ENCODE measurements at places on chromosomes 1 and 21.

DNA sequence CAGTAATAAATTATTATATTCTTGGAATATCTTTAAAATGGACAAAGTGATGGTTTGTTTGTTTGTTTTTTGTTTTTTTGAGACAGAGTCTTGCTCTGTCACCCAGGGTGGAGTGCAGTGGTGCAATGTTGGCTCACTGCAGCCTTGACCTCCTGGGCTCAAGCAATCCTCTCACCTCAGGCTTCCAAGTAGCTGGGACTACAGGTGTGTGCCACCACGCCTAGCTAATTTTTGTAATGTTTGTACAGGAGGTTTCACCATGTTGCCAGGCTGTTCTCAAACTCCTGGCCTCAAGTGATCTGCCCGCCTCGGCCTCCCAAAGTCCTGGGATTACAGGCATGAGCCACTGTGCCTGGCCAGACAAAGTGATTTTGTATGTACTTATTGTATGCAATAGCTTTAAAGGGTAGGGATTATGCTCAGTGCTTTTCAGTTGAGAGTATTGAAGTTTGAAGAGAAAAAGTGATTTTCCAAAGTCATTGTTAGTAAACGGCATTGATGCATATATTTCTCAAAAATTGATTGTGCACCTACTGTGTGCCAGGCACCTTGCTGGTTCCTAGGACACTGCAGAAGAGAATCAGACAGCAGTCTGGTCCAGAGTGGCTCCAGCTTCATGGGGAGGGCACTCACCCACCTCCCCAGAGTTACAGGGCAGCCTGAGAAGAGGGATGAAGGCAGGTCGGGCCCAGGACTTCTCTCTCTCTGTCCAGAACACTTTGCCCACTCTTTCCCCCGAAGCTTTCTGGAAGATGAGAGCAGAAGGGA, 34.2 kb upstream of the TTC22 start:
- DNase-seq = no peak

GRCh38 chr1:3290915-3291314, 163.6 kb upstream of the ARHGEF16 start:
- no peak for DNase-seq

- DNase-seq = no peak
These were observed 10.4 kb downstream of the NUAK2 start for GRCh38 chr1:205310976-205311704.

DNA sequence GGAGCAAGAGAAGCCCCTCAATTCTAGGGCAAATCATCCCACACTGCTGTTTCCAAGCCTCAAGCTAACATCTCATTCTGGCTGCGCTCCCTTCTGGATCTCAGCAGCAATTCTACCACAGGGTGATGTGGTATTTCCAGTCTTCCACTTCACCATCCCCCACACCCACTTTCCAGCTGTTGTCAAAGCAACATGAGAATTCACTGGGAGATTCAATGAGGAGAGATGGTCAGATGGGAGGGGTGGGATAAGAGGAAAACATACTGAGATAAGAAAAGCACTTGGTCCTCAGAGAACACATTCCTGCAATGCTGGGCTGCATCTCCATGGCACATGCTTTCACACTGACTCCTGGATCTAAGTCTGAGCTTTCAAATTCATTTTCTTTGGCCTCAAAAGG, 47.3 kb upstream of the LRRC52 start:
- no peak for DNase-seq

GRCh38 chr1:39926820-39927219, 25.1 kb upstream of the MYCL start:
- no peak for DNase-seq

- DNase-seq = no peak
These were observed 3.5 kb upstream of the S100A8 start for GRCh38 chr1:153394391-153394790.

DNA sequence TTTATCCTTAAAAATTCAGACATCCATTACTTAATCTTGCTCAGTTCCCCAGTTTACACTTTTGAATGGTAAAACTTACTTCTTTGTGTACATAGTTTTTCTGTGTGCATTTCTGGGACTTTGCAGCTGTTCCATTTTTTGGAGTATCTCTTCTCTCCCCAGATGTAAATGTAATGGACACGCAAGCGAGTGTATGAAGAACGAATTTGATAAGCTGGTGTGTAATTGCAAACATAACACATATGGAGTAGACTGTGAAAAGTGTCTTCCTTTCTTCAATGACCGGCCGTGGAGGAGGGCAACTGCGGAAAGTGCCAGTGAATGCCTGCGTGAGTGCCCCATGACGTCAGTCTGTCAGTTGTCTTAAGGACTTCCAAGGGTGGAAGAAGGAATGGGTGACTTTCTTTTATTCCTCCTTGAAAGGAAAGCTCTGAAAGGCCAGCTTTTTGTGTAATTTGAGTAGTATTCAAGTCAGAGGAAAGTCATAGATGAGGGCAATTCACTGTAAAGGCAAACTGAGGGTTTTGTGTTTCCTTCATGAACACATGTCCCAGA, 75.7 kb upstream of the LAMC2 start:
- DNase-seq = no peak

DNA sequence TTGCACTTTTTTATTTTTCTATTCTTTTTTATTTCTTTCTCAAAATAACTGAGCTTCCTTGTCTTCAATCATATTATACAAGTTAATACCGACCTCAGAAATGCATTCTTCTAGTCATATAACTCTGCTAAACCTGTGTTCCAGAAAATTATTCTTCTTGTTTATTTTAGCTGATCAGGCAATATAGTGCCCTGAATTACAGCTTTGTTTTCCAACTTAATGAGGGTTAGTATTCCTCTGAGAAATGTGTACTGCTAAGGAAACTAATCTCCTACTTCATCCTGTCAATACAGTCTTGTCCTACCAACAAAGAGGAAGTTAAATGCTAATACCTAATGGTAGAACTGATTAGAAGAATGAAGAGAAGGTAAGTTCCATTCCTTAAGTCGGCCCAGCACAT, 13.0 kb downstream of the BRINP3 start:
- DNase-seq = no peak

- no peak for DNase-seq
These were observed 15.5 kb upstream of the CELA3B start for GRCh38 chr1:21961337-21961736.

- no peak for DNase-seq
These were observed 195.2 kb downstream of the TOMM20 start for GRCh38 chr1:234933475-234933874.

DNA sequence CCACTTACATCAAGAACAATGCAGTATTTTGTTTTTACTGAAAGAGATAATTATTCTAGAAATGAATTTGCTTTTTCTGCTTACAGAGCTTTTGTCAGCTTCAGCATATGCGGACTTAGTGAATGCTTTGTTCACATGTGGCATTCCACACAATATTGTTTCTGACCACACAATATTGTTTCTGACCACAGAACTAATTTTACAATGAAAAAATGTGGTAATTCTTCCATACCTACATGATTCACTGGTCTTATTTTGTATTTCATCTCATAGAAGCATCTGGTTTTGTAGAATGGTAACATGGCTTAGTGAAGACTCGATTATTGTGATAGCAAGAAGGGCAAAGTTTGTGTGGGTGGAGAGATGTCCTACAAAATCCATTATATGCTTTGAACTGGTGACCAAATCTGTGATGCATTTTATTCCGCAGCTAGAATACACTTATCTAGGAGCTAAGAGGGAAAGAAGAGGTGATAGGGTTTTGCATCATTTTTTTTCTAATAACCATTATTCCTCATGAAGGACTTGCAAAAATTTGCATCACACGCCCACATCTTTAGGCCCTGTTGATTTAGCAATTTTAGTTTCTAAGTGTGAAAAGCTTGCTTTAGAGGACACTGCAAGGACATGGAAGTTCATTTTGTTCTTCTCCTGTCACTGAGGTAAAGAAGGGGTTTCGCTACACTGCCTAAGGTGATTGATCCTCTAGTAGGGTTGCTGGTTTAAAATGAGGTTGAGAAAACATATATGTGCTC, 75.3 kb downstream of the HLX start:
- DNase-seq = no peak

DNA sequence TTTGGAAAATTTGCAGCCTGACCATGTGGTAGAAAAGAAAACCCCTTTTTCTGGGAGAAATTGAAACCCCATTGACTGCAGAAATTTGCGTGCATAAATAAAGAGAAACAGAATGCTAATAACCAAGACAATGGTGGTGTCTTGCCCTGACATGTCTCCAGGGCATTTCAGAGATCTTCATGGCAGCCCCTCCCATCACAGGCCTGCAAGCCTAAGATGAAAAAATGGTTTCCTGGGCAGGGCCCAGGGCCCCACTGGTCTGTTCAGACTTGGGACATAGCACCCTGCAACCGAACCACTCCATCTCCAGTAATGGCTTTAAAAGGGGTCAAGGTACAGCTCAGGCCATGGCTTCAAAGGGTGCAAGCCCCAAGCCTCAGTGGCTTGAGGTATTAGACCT, 71.6 kb upstream of the SGIP1 start:
- DNase-seq = no peak

- no peak for DNase-seq
These were observed 8.3 kb upstream of the LGALS8 start for GRCh38 chr1:236515443-236515958.

DNA sequence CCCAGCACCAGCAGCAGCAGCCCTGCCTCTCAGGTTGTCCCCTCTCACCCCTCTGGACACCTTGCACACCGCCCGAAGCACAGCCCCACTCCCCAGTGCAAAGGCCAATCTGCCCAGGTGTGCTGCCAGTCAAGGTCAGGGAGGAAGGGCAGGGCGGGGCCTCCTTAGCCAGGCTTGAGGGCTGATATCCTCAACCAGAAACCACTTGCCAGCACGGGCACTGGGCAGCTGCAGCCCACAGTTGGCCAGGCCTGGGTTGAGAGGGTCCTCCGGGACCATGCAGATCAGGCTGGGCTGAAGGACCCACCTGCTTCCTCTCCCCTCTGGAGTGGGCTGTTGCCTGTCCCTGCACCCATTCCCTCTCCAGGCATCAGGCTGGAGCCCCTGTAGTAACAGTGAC, 588.3 kb downstream of the NPHP4 start:
- no peak for DNase-seq

- no peak for DNase-seq
These were observed 66.3 kb upstream of the KIF1B start for GRCh38 chr1:10143961-10144485.

DNA sequence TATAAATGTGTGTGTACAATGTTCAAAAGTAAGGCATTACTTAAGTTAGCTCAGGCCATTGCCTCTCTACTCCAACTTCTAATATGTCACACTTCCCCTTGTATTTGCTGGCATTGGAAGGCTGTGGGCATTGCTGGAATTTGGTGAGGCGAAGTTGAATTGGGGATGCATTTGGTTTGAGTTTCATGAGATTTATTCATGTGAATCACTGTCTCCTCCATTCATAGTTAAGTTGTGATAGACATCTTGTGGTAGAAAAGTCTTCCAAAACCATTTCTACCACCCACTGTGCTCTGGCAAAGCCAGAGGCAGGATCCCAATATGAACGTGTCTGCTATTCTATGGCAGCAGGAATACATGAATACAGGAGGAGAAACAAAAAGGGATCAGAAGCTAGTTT, 397.8 kb upstream of the USP24 start:
- DNase-seq = no peak

DNA sequence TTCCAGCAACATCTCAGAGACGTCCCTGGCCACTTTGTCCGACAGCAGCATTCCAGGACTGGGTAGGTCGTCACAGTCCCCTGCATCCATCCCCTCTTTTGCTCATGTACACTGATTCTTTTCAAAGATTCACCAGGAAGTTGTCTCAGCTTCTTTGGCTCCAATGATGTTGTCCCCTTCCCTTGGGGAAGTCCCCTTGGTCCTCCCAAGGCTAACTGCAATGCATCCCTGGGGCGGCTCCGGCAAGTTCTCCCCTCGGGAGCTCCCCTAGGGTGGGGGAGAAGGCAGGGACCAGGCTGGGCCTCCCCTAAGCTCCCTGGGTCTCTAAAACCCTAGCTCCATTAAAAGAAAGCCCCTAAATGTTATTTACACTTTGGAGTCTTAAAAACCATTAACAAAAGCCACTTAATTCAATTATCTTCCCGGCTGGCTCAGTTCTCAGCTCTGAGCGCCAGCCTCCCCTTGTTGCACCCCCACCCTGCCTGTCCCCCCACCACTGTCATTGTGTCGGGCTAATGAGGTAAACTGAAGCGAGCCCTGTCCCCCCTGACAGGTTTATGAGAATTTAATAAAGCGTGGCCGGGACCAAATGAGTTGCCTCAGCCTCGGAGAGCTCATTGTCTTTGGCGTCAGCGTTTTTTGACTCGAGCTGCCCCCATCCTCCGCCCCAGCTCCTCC, 25.3 kb downstream of the KNCN start:
- no peak for DNase-seq

- DNase-seq = no peak
These were observed 18.2 kb downstream of the SMAP2 start for GRCh38 chr1:40391688-40392145.

DNA sequence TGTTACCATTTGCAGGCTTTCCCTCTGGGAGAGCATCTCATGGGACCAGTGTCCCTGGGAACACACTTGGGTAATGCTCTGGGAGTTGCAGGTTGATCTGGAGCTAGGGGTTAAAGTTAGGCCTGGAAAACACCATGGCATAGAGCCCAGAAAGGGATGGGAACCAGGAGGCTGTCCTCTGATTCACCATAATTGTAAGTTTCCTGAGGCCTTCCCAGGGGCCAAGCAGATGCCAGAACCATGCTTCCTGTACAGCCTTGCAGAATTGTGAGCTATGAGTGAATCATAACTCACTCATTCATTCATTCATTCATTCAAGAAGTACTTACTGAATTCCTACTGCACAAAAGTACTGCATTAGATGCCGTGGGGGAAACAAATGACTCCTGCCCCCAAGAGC, 50.0 kb downstream of the LACTBL1 start:
- DNase-seq = no peak

DNA sequence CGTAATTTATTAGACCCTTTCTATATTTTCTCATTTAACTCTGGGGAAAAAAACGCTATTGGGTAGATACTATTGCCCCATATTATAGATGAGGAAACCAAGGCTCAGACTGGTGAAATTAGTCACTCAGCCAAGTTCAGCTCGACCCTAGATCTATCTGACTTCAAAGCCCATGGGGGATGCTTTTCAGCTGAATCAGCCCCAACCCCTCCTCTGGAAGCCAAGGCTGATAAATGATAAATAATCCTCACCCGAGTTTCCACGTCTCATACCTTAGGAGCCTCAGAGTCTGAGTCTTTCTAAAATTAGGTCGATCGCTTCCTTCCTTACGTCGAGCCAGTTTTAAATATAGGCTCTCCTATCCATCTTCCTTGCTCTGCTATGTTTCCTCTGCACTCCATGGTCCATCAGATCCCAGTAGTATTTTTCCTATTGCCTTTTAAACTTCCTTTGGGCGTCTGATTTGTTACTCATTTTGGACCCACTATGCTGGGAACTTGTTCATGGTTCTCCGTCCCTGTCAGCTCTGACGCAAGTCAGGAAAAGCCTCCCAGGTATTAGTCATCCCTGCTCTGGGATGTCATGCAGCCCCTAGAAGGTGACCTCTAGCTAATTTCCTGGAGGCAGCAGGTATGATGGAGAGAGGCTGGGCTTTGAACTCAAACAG, 122.8 kb downstream of the PLPP3 start:
- no peak for DNase-seq

- DNase-seq = no peak
These were observed 9.6 kb downstream of the LRRC47 start for GRCh38 chr1:3786468-3787348.

- no peak for DNase-seq
These were observed 20.2 kb upstream of the RALGPS2 start for GRCh38 chr1:178704833-178705232.

All from activated naive CD8-positive, alpha-beta T cell treated with anti-CD3 and anti-CD28 coated beads, Interleukin-2, amount 50 U/mL, for 16 hours (primary cell).